ENCODE measurements at places on chromosomes 1 and 21.

DNA sequence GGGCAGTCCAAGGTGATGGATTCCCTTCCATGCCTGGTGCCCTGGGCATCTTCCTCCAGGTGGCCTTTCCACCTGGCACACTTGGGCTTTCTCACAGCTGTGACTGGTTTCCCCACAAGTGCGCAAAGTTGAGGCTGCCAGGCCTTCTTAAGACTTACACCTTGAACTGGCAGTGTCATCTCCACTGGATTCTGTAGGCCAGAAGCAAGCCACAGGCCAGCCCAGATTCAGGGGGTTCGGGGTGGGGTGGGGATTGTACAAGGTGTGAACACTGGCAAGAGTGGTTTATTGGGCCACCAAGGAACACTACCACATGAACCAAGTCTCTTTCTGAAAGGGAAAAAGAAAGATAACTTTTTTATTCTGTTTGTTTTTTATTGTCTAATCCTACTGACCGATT is 27.2 kb downstream of the DYRK1A start:
- DNase-seq = no peak

- no peak for DNase-seq
Measured at GRCh38 chr1:109396871-109397580, 692 bp downstream of the SORT1 start.

- DNase-seq = no peak
Measured at GRCh38 chr1:90722874-90723589, 5.9 kb upstream of the BARHL2 start.

GRCh38 chr1:40625076-40625475 is 40.4 kb downstream of the RIMS3 start:
- no peak for DNase-seq

DNA sequence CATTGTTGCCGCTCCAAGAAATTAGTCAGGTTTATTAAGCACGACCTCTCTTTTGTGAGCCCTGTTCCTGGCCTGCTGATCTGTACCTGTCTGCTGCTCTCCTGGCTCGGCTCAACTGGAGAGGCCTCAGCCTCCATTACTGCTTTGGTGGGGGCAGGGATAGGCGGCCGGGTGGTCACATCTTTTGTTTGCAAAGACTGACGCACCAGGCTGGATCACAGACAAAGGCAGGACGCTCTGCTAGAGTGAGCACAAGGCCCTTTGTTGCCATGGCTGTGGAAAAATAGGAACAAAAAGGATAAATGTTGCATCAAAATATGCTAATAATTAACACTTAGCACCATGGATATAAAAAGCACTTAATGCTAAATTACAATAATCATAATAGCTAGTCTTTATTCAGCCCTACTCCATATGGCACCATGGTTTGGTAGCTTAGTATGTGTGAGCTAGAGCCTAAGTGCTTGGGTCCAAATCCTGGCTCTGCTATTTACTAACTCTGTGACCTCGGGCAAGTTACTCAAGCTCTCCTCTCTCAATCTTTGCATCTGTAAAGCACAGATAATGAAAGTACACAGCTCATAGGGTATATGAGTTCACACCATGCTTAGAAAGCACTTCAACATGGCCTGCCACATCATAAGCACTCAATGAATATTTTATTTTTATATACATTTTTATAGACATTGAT is 28.9 kb upstream of the HPDL start:
- DNase-seq = no peak

DNA sequence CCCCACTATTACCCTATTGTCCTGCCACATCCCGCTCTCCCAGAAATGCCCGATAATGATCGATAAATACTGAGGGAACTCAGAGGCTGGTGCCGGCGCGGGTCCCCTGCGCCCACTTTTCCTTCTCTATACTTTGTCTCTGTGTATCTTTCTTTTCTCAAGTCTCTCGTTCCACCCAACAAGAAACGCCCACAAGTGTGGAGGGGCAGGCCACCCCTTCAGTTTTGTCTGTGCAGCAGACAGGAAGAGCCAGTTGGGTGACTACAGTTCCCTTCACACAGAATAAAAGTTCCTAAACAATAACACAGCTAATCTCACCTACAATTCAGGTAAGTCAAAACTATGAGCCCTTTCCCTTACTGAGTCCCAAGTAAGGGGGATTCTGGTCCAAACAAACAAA is 423.7 kb downstream of the SMYD3 start:
- no peak for DNase-seq

DNA sequence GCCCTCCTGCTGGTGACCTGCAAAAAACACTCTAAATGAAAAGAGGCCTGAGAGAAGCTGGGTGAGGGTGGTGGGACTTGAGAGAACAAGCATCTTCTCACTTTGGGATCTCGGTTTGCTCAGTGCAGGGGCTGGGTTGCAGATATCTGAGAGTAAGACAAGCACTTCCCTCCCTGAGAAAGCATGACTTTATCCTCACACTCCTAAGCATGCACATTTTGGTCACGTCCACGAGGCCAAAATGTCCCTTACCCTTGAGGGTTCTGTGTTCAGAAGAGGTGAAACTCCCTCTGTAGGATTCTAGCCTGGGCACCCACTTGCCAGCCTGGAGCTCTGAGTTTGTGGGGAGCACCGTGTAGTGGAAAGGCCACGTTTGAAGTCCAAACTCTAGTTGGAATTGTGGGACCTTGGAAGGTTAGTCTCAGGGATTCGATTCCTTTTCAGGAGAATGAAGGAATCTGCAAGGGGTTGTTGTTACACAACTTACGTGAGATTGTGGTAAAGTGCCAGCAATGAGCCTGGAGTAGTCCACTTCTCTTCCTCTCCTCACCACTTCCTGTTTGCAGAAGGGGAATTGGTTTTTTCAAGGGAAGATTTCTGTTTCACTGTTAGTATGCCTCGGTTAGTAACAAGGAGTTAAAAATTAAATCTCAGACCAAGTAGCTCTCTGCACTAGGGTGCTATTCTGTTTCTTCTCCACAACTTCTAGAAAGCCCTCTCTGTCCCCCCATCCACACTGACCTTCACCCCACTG is 3.0 kb downstream of the FCAMR start:
- no peak for DNase-seq

DNA sequence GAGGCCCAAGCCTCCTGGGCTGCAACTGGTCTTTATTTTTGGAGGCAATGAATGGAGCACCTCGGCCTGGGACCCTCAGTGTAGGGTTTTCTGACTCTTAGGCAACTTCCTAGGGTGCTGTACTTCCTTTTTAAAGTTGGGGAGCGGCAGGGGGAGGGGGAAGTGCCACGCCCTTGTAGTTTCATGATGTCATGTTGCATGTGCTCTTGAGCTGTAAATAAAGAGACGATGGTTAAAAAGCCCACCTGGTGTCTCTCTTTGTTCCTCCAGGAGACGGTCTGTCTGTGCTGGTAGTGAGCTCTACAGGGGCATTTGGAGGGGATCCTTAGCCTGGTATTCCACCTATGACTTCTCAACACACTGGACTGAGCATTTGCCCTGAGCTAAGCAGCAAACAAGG is 10.3 kb upstream of the AGTRAP start:
- peak; percentile 47 for DNase-seq

DNA sequence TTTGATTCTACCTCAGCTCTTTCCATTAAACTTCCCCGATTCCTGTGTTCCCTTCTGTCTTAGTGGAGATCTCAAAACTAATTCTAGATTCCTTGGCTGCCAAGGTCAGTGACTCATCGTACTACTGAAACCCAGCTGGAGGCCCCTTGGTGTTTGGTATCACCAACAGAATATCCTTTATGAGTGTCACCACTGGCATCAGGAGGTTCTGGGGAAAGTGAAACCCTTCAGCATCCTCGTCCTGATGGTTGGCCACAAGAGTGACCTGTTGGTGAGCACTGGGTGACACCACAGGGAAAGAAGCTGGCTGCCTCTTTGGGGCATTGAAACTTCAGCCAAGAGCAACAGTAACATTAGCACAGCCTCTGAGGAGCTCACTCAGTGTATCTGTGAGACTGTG is 9.6 kb downstream of the RAB42 start:
- DNase-seq = no peak

DNA sequence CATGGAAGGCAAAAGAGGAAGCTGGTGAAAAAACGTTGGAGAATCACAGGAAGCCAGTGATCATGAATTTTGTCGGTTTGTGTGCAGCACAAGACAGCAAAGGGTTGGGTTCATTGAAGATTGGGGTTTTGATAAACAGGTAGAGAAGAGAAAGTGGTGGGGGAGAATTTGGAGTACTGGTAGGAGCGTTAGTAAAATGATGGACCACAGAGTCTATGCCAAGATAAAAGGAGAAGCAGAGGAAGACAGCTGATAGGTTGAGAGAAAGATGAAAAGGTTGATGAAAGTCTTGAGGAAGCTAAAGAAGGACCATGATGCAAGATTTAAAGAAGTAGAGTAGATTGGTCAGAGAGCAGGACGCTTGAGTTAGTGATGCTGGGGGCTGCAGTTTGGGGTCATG is 156.8 kb upstream of the POU3F1 start:
- DNase-seq = no peak

- DNase-seq = peak; percentile 81
Measured at GRCh38 chr1:36155408-36156328, at the start of gene MAP7D1. MAP7D1 (plus strand) TSS chr1:36156160; CDS start chr1:36156418, 258 bp downstream.

DNA sequence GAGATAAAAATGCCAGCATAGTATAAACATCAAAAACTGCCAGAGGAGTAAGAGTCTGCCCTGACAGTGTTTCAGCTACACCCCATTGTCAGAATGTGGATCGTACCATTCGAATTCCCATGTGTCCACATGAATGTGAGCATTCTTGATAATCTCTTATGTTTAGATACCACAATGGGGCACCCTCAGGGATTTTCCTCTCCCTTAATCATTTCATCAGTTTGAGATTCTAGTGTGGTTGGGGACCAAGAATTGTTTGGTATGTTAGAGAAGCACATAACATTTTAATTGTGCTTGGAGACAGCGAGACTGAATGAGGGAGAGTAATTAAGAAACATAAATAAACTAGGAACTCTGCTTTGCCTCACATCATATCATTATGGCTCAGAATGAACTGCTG is 120.2 kb downstream of the ZC3H11B start:
- no peak for DNase-seq
